HTR-8/SVneo (cell line): ENCODE measurements at places on chromosomes 13 and 19.

GRCh38 chr13:25218019-25218418 lies 45.9 kb upstream of the AMER2 start:
- DNase-seq, result no peak

- DNase-seq, result no peak
These were observed 535.1 kb upstream of the SLITRK1 start for GRCh38 chr13:84417416-84417815.

DNA sequence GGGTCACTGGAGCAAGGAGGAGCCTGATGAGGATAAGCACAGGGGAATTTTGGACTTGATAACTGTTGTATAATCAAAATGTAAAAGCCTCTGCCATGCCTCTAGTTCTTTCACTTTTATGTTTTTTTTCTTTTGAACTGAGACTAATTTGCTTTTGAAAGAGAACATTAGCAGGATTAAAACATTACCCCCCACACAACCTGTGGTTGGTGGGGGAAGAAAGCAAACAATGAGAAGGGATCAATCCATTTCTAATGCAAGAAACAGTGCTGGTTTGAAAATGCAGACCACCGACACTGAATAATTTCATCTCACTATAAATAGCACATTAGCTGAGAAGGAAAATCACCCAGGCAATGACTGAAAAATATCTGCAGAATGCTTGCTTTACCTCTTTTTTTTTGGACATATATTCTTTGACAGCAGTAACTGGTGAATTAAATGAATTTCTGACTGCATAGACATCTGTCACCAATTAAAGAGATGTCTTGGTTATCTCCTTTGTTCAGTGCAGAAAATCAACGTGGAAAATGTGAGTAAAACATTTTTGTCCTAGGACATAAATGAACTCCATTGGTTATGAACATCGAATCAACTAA lies 48.6 kb upstream of the TRPC4 start:
- DNase-seq, result no peak

DNA sequence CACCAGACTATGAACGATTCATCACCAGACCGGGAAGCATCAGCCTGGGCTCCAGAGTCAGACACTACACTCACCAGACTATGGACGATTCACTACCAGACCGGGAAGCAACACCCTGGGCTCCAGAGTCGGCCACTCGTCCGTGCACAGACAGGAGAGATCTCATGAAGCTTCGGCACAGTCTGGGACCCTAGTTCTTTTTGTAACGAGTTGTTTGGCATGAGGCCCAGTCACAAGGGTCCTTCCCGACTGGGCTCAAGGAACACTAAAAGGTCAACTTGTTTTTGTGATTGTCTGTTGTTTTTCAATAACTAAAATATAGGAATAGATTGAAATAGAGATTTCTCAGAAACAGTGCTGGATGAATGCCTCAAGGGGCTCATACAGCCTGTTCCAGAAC lies 1141.6 kb upstream of the MIR17HG start:
- no peak for DNase-seq

GRCh38 chr13:21133077-21133476 lies 43.3 kb downstream of the SKA3 start:
- no peak for DNase-seq

DNA sequence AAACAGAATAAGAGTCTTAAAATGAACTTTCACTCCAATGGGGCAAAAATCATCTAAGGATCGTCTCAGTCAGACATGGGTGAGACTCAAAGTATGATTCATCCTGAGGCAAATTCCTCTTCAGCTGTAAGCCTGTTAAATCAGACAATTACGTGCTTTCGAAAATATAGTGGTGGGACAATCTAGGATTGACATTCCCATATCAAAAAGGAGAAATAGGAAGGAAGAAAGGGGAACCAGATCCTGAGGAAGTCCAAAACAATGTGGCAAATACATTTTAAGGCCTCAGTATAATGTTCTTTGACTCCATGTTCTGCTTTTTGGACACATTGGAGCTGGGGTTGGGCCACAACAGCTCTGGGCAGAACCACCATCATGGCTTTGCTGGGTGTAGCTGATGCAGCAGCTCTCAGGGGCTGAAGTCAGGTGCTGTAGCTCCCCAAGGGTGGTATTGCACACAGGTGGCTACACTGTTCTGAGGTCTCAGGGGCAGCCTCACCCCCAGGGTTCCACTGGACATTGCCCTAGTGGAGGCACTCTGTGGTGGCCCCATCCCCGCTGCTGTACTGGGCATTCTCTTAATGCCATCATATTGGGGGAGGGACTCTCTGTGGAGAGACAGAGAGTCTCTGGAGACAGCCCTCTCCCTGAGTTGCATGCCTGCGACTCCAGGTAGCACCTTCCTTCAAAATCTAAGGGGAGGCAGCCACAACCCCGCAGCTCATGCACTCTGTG lies 5.7 kb upstream of the FPR3 start:
- no peak for DNase-seq

DNA sequence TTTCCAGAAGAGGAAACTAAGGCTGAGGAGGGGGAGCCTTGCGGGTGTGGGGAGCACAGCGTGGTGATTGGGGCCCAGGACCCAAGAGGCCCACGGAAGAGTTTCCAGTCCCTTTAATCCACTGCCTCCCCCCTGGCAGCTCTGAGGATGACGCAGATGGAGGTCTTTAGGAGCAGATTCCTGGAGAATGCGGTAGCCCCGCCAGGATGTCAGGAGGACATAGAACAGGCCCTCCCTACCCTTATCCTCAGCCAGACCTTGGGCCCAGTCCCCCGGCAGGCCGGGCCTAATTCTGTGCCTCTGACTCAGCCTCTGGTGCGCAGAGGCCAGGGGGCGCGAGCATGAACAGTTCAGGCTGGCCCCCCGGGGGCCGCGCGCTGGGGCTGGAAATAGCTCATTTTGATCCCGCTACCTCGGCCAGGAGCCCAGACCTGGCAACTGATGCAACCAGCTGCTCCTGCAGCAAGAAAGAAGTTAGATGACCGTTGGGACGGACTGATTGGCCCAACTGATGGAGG lies 461 bp upstream of the HSPB6 start:
- DNase-seq, result peak; percentile 41
